Activated naive CD4-positive, alpha-beta T cell treated with anti-CD3 and anti-CD28 coated beads, Interleukin-2, amount 10 ng/mL, durations not matched to agents 7 days and 5 days (primary cell): ENCODE measurements at places on chromosomes 11 and 22.

GRCh38 chr11:130813638-130814037 lies 102.6 kb downstream of the SNX19 start:
- DNase-seq, result no peak

DNA sequence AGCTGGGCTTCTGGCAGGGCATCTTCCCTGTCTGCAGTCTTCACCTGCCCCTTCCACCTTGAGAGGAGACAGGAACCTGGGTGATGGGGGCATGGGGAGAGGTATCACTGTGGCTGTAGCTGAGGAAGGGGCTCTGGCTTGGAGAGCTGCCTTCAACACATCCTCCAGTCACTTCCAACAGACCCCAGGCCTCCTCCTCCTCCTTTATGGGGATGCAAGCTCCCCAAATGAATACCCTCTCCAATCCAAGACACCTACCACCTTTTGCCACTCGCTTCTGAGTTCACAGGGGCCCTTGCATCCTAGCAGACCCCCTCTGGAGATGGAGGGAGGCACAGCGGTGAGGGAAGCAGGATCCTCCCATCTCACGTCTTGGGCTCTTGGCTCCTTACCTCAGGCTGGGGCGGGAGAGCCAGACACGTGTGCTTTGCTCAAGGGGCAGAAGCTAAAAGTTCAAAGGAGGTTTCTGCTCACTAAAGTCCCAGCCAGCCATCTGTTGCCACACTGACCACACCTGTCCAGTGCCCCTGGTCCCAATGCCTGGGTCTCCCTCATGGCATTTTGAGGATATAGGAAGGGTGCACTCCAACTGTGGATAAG lies 13.2 kb downstream of the ANKK1 start:
- DNase-seq, result no peak

- DNase-seq, result no peak
These were observed 18.8 kb downstream of the PPFIBP2 start for GRCh38 chr11:7532405-7533145.

- no peak for DNase-seq
These were observed 57.9 kb upstream of the ANGPTL5 start for GRCh38 chr11:101974255-101974654.

DNA sequence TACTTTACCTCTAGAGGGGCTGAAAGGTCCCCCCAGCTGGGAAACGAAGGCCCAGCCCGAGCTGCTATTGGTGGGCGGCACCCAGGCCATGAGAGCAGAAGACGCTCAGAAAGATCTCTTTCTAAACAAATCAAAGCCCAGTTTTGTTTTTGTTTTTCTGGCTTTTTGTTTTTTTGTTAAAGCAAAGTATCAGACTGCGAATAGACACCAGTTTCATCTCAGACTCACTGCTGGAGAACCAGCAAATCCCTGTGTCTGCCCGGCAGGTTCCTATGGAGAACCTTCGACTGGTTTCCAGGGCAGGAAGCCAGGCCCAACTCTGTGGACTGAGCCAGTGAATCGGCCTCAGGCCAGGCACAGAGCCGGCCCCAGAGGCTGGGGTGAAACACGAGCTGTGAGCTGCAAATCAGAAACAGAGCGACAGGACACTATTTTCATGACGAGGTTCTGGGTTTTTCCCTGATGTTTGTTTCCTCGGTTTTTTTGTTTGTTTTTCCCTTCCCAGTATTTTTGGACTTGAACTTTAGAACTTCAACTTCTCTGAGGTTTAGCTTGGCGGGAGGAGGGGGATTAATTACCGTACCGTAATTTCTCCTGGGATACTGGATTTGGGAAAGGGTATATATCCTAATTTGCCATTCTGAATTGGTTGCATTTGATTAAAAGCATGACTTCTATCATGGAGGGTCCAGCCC lies 16.0 kb upstream of the B4GALNT4 start:
- DNase-seq, result peak; percentile 17

- no peak for DNase-seq
These were observed 46.3 kb upstream of the RRM1 start for GRCh38 chr11:4048340-4048739.

DNA sequence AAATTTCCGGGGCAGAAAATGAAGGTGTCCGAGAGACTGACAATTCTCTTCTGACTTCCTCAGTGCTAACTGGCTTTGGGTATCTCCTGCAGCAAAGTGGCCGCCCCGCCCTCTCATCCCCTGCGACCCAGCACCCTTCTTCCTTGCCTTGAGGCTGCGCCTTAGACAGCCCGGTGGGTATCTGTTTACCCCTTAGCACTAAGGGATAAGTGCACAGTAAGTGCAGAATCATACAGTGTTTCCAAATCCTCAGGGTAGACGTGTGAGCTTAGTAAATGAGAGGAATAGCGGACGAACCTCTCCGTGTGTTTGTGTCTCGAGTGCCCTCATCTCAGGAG lies 368 bp upstream of the CHORDC1 start:
- no peak for DNase-seq

GRCh38 chr11:122322329-122322728 lies 206.3 kb upstream of the BLID start:
- no peak for DNase-seq

GRCh38 chr11:30360741-30361140 lies 37.8 kb downstream of the ARL14EP start:
- DNase-seq, result no peak

DNA sequence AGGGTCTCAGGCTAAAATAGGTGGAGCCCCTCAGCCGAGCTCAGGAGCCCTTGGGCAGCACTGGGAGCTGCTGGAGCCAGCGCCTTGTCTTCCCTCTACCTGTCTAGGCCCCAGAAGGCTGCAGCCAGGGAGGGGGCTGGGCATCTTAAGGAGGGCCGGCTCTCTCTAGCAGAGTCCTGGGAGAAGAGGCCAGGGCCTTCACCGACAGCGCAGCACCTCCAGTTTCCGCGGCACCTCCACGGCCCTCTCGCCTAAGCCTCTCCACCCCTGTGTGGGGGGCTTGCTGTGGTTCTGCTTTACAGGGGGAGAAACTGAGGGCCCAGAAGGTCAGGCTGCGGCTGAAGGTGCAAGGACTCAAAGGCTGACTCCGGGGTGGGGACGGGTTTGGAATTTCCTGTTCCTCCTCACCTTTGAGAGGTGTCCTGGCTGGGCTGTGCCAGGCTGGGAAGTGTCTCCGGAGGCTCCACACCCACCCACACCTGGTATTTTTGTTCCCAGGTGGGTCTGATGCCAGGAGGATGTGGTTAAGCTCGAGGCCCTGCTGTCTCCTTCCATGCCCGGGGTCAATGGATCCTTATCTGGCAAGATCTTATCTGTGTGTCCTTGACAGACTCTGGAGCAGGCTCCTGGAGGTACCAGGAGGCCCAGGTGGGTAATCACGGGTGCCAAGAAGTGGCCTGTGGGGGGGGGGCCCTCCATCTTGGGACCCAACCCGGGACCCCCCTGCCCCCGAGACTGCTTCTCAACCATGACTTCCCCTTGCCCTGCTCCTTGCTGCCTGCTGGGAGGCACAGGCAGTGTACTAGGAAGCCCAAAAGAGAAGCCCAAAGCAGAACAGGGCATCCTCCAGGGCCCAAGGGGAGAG lies 95.3 kb upstream of the FGF3 start:
- DNase-seq, result peak; percentile 10

DNA sequence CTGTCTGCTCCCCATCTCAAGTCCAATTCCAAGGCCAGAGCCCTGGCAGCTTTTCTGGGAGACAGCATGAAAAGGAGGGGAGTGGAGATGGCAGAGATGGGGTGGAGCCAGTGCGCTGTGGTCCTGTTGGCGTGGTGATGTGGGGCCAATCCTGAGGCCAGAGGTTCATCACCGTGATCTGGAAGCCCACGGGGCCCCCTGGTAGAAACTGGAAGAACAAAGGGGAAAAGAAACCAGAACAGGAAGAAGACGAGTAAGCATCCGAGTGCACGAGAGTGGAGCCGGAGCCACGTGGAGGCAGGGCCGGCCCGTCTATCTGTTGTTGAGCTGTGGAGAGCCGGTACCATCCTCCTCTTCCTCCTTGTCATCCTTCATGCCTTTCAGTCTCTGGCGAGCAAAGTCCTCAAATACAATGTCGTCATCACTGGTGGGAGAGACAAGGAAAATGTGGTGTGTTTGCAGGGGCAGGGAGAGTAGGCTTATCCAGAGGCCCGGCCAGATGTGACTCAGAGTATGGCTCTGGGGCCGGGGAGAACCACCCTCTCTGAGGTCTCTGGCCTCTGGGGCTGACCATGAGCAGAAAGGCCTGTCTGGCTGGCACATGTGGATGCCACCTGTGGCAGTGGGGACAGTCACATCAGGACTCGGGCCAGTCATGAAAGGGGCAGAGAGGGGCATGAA lies 25.4 kb downstream of the TPBGL start:
- peak; percentile 13 for DNase-seq

DNA sequence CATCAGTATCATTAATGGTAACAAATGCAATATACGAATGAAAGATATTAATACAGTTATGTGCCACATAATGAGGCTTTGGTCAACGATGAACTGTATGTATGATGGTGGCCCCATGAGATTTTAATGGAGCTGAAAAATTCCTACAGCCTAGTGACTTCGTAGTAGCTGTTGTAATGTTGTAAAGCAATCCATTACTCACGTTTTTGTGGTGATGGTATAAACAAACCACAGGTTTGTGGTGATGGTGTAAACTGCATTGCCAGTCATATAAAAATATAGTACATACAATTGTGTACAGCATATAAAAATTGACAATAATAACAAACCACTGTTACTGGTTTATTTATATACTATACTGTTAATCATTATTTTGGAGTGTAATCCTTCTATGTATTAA lies 27.4 kb upstream of the GRIA4 start:
- DNase-seq, result no peak

GRCh38 chr11:22797047-22797446 lies 32.6 kb downstream of the SVIP start:
- DNase-seq, result no peak

DNA sequence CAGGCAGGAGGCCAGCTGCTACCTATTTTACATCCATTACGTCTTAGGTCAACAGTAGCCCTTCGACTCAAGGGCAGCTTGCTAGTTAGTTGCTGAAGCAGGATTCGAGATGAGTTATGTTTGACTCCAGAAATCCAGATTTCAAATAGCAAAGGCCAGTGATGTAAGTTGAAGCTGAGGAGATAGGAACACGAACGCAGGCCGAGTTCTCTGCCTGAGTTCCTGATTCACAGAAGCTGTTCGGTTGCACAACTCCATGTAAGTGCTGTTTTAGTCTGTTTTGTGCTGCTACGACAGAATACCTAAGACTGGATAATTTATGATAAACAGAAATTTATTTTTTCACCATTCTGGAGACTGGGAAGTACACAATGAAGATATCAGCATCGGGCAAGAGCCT lies 111.2 kb downstream of the SLC1A2 start:
- DNase-seq, result no peak

DNA sequence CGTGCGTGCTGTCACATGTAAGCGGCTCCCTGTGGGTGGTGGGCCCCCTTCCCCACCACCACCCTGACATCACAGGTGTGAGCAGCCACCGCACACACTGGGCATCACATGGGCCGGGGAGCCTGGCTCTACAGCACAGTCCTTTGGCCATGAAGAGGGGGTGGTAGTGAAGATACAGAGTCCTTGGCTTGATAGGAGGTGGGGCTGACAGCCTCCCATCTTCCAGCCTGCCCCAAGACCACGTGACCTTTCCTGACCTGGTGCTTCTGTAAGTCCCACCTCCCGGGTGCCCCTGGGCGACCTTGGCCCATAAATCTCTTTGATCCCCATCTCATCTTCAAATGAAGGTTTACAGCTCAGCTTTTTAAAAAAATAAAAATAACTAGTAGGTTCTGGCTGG lies 21.2 kb upstream of the MGAT3 start:
- no peak for DNase-seq

DNA sequence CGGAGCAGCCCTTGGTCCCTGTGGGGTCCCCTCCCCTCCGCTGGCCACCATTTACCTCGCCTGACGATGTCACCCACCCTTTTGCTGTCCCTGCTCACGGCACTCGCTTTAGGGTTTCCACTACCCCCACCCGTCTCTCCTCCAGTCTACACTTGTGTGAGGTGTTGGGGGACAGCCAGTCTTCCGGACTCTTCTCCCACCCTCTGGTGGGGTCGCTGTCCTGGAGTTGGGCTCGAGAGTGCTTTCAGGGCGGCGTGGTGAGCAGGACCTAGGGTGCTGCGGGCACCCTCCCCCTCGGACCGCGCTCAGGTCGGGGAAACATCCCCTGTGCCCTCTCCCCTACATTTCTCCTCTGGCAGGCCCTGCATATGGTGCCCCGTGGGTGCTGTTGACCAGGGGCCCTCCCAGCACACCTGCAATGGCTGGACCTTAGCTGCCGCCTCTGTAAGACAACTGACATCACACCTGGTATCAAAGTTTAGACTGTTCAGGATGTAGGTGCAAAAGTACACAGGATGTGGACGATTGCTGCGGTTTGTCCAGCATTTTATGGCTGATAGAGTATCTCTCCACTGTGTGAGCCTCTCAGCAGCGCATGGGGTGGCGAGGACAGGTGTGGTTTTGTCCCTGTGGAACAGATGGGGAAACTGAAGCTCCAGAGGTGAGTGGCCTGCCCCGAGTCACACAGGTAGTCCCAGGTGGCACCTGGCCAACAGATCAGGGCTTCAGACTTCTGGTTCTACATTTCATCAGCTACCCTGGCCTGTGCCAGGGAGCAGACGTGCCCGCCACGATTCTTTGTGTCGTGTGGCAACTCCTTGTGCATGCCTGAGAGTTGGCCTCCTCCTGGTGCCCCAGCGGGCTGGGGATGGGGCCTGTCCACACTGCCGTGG lies 1.2 kb downstream of the GRK2 start:
- peak; percentile 64 for DNase-seq

GRCh38 chr11:10655227-10655626 lies 38.3 kb downstream of the IRAG1 start:
- DNase-seq, result no peak

- DNase-seq, result no peak
These were observed 35.7 kb downstream of the SIK3 start for GRCh38 chr11:117062498-117062897.

GRCh38 chr11:121476379-121477032 lies 23.7 kb upstream of the SORL1-AS1 start:
- no peak for DNase-seq

DNA sequence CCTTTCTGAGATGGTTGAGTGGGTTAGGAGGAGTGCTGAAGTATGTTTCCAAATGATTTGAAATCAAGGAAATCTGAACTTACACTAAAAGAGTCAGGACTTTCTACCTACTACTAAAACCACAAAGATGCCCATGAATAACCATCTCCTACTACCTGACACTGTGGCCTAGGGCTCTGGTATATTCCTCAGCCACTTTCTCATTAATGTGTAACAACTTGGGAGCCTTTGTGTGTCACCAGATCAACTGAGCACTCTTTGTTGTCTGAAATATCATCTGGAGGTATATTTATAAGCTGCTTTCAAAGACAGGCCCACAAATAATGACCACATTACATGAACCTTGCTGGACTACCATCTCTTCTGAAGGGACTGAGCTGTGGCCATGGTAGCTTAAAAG lies 43.9 kb downstream of the RELT start:
- no peak for DNase-seq

DNA sequence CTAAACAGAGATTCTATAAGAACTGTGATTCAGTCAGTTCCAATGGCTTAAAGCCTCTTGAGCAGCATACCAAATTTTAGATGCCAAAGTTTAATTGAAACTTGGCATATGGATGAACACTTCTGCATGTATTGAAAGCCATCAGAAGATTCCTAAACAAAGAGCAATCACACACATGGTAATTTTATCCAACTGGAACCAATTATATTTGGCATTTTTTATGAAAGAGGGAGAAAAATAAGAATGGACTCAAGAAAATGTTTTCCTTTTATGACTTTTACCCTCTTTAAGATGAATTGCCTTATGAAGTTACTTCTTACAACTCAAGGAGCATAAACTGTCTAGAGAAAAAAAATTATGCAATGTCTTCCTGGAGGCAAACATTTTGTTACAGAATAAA lies 7.4 kb downstream of the TRPC6 start:
- no peak for DNase-seq
